Activated naive CD8-positive, alpha-beta T cell treated with anti-CD3 and anti-CD28 coated beads, Interleukin-2, amount 50 U/mL, for 24 hours (primary cell): ENCODE measurements at places on chromosomes 1 and 21.

- peak; percentile 71 for DNase-seq
These were observed at the start of gene CIART for GRCh38 chr1:150281758-150282557. TSS of gene CIART (plus strand) at chr1:150282554. CDS start at chr1:150283268, 714 bp downstream.

DNA sequence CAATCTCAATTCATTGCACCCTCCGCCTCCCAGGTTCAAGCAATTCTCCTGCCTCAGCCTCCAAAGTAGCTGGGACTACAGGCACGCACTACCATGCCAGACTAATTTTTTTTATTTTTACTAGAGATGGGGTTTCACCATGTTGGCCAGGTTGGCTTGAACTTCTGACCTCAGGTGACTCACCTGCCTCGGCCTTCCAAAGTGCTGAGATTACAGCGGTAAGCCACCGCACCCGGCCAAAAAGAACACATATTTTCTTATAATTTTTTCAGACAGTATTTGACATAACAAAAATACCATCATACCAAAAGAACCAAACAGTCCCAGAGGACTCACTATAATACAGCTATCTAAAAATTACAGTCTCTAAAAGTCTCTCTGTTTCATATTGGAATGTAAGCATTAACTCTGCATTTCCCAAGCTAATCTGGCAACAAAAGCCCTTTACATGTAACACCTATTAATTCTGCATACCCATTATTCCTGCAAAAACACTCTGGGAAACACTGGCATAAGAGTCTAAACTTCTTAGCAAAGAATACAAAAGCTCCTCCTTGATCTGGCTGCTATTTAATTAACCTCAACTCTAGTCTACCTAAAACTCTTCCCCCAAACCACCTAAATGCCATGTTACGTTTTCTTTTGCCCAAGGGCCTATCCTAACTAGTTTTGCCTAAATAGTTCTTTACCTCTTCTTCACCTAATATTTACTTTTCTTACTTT, 26.9 kb downstream of the WDR26 start:
- DNase-seq = no peak

DNA sequence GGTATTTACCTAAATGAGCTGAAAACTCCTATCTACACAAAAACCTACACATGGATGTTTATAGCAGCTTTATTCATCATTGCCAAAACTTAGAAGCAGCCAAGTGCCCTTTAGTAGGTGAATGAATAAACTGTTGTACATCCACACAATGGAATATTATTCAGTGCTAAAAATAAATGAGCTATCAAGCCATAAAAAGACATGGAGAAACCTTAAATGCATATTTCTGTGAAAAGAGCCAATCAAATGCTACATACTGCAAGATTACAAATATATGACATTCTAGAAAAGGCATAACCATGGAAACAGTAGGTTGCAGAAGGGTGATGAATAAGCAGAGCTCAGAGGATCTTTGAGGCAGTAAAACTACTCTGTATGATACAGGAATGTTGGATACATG, 23.3 kb downstream of the ABCB10 start:
- no peak for DNase-seq

- DNase-seq = no peak
These were observed 12.7 kb downstream of the PACC1 start for GRCh38 chr1:212401838-212402582.

- no peak for DNase-seq
These were observed 34.7 kb downstream of the RGS5 start for GRCh38 chr1:163168053-163168452.

- no peak for DNase-seq
These were observed 909 bp upstream of the APP start for GRCh38 chr21:26171258-26172100.

GRCh38 chr1:66791621-66792610, 9.2 kb downstream of the INSL5 start:
- DNase-seq = no peak

- no peak for DNase-seq
These were observed 25.2 kb downstream of the ARHGEF10L start for GRCh38 chr1:17564458-17565393.

GRCh38 chr1:228763561-228763960, 28.3 kb downstream of the RHOU start:
- DNase-seq = no peak

DNA sequence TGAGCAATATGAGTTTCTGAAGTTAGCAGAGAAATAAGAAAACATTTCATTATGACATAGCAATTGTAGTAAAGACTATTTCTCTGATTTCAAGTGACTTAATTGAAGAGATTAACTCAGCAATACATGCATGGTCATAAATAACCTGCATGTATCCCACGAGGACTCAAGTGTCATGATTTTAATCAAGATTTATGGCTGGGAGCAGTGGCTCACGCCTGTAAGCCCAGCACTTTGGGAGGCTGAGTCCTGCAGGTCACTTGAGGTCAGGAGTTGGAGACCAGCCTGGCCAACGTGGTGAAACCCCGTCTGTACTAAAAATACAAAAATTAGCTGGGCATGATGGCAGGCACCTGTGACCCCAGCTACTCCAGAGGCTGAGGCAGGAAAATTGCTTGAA, 311.9 kb upstream of the PLD5 start:
- no peak for DNase-seq

- no peak for DNase-seq
These were observed 66.1 kb downstream of the ZNF644 start for GRCh38 chr1:90955769-90956168.

GRCh38 chr1:150555971-150556865, 7.0 kb downstream of the ADAMTSL4 start:
- no peak for DNase-seq
